ENCODE measurements at places on chromosomes 4 and X. TPM values are rescaled to one million over a fixed set of nuclear protein-coding genes. Genes with fewer than 3 reads are reported as not detected.

PDLIM3 gene
- 307 TPM for total RNA-seq

AMOT gene
- 0.23 TPM for total RNA-seq

DIPK2B gene
- not detected for total RNA-seq

CSAG3 gene
- total RNA-seq = not detected

PDE5A gene
- total RNA-seq = 2.7 TPM

ANOS1 gene
- total RNA-seq = 11.7 TPM

SOWAHD gene
- total RNA-seq = 0.23 TPM

CXCL3 gene
- 0.68 TPM for total RNA-seq

SPANXN4 gene
- not detected for total RNA-seq

CAPN6 gene
- not detected for total RNA-seq

ZNF711 gene
- under 0.01 TPM for total RNA-seq

NALF2 gene
- not detected for total RNA-seq

SPARCL1 gene
- total RNA-seq = 0.70 TPM

MYOZ2 gene
- 0.82 TPM for total RNA-seq

HSFX3 gene
- not detected for total RNA-seq

CLCN3 gene
- 29.2 TPM for total RNA-seq

CBR4 gene
- 10.9 TPM for total RNA-seq

SOD3 gene
- total RNA-seq = 66.9 TPM

TFE3 gene
- 47.7 TPM for total RNA-seq

All from smooth muscle cell of the coronary artery (primary cell).